ENCODE measurements at places on chromosomes 1 and 21. TPM values are rescaled to one million over a fixed set of nuclear protein-coding genes. Genes with fewer than 3 reads are reported as not detected.

OPRD1 gene
- 0.26 TPM for polyA plus RNA-seq

BSND gene
- polyA plus RNA-seq: 5.9 TPM

PTTG1IP gene
- 281 TPM for polyA plus RNA-seq

AUNIP gene
- polyA plus RNA-seq: 4.0 TPM

PLD5 gene
- 0.94 TPM for polyA plus RNA-seq

KCNJ15 gene
- 244 TPM for polyA plus RNA-seq

SRSF11 gene
- 409 TPM for polyA plus RNA-seq

TMEM52 gene
- polyA plus RNA-seq: 0.86 TPM

SMYD2 gene
- polyA plus RNA-seq: 42.3 TPM

RHOU gene
- 17.0 TPM for polyA plus RNA-seq

DVL1 gene
- 24.5 TPM for polyA plus RNA-seq

CD5L gene
- 0.10 TPM for polyA plus RNA-seq

ARHGEF19 gene
- polyA plus RNA-seq: 18.9 TPM

WNT3A gene
- 0.08 TPM for polyA plus RNA-seq

ANGPTL3 gene
- 14.3 TPM for polyA plus RNA-seq

LRRC3 gene
- 4.5 TPM for polyA plus RNA-seq

SLC25A34 gene
- 1.7 TPM for polyA plus RNA-seq

NCDN gene
- polyA plus RNA-seq: 13.8 TPM

PCSK9 gene
- polyA plus RNA-seq: 1.3 TPM

Data from right renal cortex interstitium (tissue), 3 donors.